HT-29 (cell line): ENCODE measurements at places on chromosomes 4 and X.

GRCh38 chr4:78481180-78481579 is 70.4 kb upstream of the ANXA3 start:
- no peak for DNase-seq

DNA sequence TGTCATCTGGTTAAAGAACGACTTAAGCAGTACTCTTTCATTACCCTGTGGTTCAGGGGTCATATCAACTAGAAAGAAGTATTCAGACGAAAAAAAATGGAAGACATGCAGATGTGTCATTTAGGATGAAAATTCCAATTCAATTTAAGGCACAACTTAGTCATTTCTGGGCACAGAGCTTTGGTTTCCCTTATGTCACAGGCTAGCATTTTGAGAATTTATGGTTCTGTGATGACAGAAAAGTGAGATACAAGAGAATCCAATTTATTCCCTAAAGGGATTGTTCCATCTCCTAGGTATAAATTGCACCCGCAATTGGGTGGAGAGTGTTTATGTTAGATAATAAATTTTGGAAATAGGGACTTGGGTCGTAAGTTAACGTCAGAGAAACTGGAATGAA is 306.6 kb downstream of the STK32B start:
- DNase-seq, result no peak

- no peak for DNase-seq
These were observed 95.3 kb downstream of the TAB3 start for GRCh38 chrX:30793767-30794103.

DNA sequence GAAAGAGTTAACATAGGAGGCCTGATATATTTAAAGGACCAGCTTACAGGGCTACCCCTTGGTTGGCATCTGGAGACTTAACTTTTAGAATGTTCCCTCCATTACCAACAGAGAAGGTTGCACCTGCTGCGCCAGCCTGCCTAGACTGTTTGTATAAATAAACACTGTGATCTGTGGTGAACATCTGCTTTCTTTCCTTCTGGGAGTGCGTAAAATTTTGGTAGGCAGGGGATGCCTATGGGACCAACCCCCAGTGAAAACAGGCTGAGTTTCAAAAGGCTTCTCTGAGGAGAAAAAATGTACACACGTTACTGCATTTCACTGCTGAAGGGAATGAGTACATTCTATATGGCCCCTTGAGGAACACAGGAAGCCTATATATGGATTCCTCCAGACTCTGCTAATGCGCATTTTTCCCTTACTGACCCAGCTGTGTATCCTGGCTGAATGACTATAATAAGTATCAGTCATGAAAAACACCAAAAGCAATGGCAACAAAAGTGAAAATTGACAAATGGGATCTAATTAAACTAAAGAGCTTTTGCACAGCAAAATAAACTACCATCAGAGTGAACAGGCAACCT is 13.8 kb downstream of the CENPC start:
- DNase-seq, result no peak

- no peak for DNase-seq
These were observed 25.3 kb upstream of the SOD3 start for GRCh38 chr4:24770032-24770584.

GRCh38 chr4:41693629-41694028 is 54.9 kb downstream of the PHOX2B start:
- DNase-seq, result peak; percentile 53

DNA sequence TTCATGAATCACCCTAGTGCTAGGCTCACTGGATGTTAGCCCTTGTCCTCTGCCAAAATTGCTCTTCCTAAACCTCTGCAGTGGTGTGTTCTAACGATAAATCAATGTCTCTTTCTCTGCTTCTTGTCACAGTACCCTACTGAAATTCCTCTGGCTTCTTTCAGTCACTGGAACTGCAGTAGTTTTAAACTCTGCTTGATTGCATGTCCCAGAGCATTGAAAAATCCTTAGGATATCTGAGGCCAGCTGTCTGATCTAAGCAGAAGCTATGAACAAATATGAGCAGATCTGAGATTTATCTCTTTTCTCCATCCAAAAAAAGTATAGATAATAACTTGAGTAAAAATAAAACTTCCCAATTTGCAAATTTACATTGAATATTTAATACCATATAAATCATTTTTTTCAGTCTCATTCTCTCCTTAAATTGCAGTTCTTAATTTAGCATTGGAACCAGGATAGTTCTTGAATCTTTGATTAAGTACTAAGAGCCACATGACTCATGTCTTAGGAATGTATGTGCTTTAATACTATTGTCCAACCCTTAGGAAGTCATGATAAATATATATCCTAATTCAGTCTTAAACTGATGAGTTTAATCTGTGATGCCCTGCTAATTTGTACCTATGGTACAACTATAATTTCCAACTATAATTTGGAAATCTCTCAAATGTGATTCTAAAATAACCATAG is 169.7 kb downstream of the PDHA2 start:
- DNase-seq, result no peak

GRCh38 chr4:170339522-170339921 is 249.8 kb upstream of the AADAT start:
- DNase-seq, result no peak

DNA sequence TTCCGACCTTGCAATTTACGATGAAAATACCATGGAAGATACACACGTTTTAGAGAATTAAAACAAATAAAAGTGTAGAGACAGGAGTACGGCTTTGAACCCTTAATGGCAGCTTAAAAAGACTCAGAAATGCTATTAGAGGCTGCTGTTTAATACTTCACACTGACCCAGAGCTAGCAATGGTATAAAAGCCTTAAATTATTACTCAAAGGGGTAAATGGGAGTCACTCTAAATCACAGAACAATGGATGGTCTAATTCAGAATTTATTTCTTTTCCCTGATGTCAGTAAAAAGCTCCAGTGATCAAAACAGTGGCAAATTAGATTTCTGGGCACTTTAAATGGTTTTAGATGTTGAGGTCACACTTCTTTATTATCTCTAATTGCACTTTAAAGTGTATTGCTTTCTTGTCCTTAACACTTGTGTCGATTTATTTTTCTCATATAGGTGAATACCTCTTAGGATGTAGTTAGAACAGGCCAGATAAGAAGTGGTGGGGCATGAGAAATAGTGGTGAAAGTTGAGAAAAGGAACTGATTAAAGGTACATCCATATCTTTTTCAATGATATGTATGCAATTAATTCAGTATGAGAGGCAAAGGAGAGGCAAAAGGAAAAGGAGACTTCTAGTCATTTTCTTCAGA is 252.4 kb upstream of the ANKRD50 start:
- no peak for DNase-seq

GRCh38 chr4:76539979-76540378 is 105.0 kb downstream of the SHROOM3 start:
- no peak for DNase-seq

DNA sequence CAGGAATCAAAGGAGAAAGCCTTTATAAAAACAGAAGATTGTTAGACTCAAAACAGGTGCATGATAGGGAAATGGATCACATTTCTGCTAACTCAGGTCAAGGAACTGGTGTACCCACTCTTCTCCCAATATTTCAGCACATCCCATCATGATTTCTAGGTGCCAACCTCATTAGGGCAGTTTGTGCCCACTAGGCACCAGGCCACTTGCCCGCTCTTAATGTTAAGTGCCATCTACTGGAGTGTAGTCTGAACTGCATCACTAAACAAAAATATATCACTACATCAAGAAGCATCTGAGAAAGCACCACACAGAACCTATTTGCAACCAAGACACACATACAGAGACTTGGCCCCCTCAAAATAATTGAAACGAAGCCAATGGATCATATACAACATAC is 140.4 kb upstream of the GRID2 start:
- DNase-seq, result peak; percentile 28

GRCh38 chr4:76250962-76251361 is 559 bp upstream of the FAM47E start:
- peak; percentile 49 for DNase-seq

DNA sequence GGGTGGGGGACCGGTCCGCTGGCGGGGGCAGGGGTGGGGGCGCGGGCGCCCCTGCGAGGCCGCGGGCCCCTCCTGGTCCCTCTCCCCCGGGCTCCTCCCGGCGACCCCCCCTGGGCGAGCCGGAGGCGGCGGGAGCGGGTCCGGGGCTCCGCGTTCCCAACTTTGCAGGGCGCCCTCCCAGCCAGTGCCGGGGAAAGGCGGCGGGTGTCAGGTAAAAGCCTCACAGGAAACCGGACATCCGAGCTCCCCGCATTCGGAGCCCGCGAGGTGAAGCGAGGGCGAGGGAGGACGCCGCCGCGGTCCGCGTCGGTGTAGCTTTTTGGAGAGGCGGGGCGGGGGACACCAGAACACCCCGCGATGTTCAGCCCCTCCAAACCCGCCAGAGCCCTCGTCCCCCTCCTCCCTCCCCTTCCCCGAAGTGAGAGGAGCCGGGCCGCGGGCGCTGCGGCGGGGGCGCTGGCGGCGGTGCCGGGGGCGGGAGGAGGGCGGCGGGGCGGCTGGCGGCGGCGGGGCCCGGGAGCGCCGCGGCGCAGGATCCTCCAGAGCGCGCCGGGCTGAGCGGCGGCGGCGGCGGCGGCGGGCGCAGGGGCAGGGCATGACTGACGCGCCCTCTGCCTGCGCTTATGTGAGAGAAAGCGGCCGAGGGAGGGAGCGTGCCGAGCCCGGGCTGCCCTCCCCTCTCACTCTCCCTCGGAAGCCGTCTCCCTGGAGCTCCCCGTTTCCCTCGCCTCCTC is at the start of gene VEGFC:
Gene VEGFC, minus strand, starts transcription at position 597 of the 734 bp plus-strand sequence. CDS start 611 bp downstream, outside the sequence.
- DNase-seq, result no peak
